Esophagus muscularis mucosa (tissue), 4 donors: ENCODE measurements at places on chromosomes 12 and 14. TPM values are rescaled to one million over a fixed set of nuclear protein-coding genes. Genes with fewer than 3 reads are reported as not detected.

- H3K27me3 ChIP-seq, result peaks cover 13% of the 10 kb centered on the region
- no peaks in the 10 kb centered on the region for H3K4me1 ChIP-seq
- no peak overlapping the region for H3K27ac ChIP-seq
- no peaks in the 10 kb centered on the region for H3K36me3 ChIP-seq
Observed at GRCh38 chr12:126874427-126875026, 1392.4 kb upstream of the TMEM132C start.

Gene ANO4
- not detected for total RNA-seq

- H3K36me3 ChIP-seq, result peaks cover 5% of the 10 kb centered on the region
- no peak overlapping the region for H3K27ac ChIP-seq
- DNase-seq, result no peak
- peaks cover 86% of the 10 kb centered on the region for H3K4me1 ChIP-seq
Observed at GRCh38 chr12:132503618-132504204, 13.8 kb downstream of the FBRSL1 start.

Gene AQP2
- total RNA-seq, result not detected

DNA sequence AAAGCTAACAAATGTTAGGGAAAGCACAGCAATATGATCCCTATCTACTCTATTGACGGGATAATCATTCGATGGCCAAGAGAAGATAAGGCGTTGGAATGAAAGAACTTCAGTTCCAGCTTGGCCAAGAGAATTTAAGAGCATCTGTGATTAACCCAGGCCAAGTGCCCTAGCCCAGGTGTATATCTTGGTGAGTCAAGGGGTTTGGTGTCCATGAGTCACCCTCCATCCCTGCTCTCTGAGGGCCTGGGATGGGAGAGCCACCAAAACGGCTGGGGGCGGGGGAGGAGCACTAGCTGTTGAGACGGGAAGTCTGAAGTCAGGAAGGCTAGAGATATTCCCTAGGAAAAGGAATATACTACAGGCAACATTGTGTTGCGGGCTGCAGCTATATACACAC lies 13.0 kb downstream of the TBPL2 start:
- H3K36me3 ChIP-seq, result no peaks in the 10 kb centered on the region
- no peak overlapping the region for H3K4me3 ChIP-seq
- no peaks in the 10 kb centered on the region for H3K4me1 ChIP-seq
- no peak overlapping the region for H3K27ac ChIP-seq
- no peaks in the 10 kb centered on the region for H3K27me3 ChIP-seq

GRCh38 chr14:59306775-59307174 lies 118.3 kb downstream of the DAAM1 start:
- peak overlapping the region; percentile 60 for H3K27ac ChIP-seq
- H3K4me1 ChIP-seq, result peaks cover 71% of the 10 kb centered on the region
- H3K4me3 ChIP-seq, result no peak overlapping the region
- DNase-seq, result no peak

- no peaks in the 10 kb centered on the region for H3K36me3 ChIP-seq
- no peak overlapping the region for H3K4me3 ChIP-seq
- peaks cover 2% of the 10 kb centered on the region for H3K4me1 ChIP-seq
- no peak for DNase-seq
- no peaks in the 10 kb centered on the region for H3K27me3 ChIP-seq
Observed at GRCh38 chr12:64256166-64256800, 34.2 kb upstream of the KICS2 start.

Gene TSPAN31
- 45.1 TPM for total RNA-seq

DNA sequence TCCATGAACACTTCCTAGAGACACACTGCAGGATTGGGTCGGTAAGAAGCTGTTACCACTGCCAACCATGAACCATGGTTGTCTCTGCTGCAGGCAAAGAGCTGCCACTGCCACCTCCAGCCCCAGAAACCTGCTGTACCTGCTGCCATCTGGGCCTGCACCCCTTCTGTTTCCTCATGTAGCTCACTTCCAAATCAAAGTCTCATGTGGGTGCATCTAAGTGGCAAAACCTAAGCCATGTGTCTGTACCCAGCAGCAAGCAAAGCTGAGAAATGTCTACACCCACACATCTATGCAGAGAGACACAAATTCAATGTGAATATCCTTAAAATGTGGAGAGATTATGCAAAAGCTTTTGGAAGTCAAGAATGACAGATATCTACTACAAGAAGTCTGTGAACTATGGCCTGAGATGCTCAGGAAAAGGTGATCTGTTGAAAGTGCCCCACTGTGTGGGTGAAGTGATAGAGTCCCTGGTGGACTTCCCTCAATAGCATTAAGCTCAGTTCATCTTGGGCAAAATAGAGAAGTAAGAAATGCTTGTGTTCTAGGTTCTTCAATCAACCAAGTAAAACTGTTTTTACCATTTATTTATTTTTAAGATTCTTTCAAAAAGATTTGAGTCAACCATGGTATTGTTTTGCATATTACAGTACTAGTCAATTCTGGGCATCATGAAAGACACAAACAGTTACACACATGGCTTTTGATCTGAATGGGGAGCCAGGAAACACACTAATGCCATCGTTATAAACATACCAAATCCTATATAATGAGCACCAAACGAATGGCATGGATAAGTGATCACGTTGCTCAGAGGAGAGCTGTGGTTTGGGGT lies 64.4 kb downstream of the FOS start:
- no peak overlapping the region for H3K27ac ChIP-seq
- no peaks in the 10 kb centered on the region for H3K36me3 ChIP-seq
- no peak for DNase-seq
- H3K4me3 ChIP-seq, result no peak overlapping the region
- H3K27me3 ChIP-seq, result no peaks in the 10 kb centered on the region

Gene SOX5
- total RNA-seq, result 7.1 TPM

- no peak for DNase-seq
- peak overlapping the region; percentile 57 for H3K27ac ChIP-seq
- peaks cover 64% of the 10 kb centered on the region for H3K4me1 ChIP-seq
Observed at GRCh38 chr14:95507174-95507573, 9.3 kb downstream of the SYNE3 start.

- H3K27ac ChIP-seq, result no peak overlapping the region
- no peaks in the 10 kb centered on the region for H3K36me3 ChIP-seq
- H3K4me3 ChIP-seq, result no peak overlapping the region
- H3K4me1 ChIP-seq, result no peaks in the 10 kb centered on the region
Observed at GRCh38 chr14:56137453-56137807, 19.2 kb downstream of the PELI2 start.

Gene NFKBIA
- 387 TPM for total RNA-seq

- no peak for DNase-seq
- H3K36me3 ChIP-seq, result no peaks in the 10 kb centered on the region
- no peak overlapping the region for H3K4me3 ChIP-seq
- no peak overlapping the region for H3K27ac ChIP-seq
- no peaks in the 10 kb centered on the region for H3K27me3 ChIP-seq
Observed at GRCh38 chr14:105974902-105975301, 448.5 kb downstream of the TMEM121 start.

Gene LRFN5
- 2.5 TPM for total RNA-seq

Gene ALDH2
- total RNA-seq, result 148 TPM

Gene C12orf50
- total RNA-seq, result not detected

Gene SLC7A8
- 19.5 TPM for total RNA-seq

Gene KRT82
- not detected for total RNA-seq

- no peaks in the 10 kb centered on the region for H3K27me3 ChIP-seq
- DNase-seq, result no peak
- peaks cover 7% of the 10 kb centered on the region for H3K4me1 ChIP-seq
Observed at GRCh38 chr12:12017135-12017581, 53.6 kb upstream of the BCL2L14 start.

- H3K4me3 ChIP-seq, result no peak overlapping the region
- H3K27me3 ChIP-seq, result no peaks in the 10 kb centered on the region
- H3K36me3 ChIP-seq, result no peaks in the 10 kb centered on the region
- DNase-seq, result no peak
- H3K27ac ChIP-seq, result no peak overlapping the region
Observed at GRCh38 chr14:89393222-89393745, 23.7 kb downstream of the FOXN3 start.

Gene TAS2R10
- 0.40 TPM for total RNA-seq

- no peak for DNase-seq
- H3K4me1 ChIP-seq, result no peaks in the 10 kb centered on the region
- H3K27ac ChIP-seq, result no peak overlapping the region
- H3K36me3 ChIP-seq, result no peaks in the 10 kb centered on the region
- no peak overlapping the region for H3K4me3 ChIP-seq
Observed at GRCh38 chr14:66174453-66174891, 311.7 kb upstream of the CCDC196 start.

DNA sequence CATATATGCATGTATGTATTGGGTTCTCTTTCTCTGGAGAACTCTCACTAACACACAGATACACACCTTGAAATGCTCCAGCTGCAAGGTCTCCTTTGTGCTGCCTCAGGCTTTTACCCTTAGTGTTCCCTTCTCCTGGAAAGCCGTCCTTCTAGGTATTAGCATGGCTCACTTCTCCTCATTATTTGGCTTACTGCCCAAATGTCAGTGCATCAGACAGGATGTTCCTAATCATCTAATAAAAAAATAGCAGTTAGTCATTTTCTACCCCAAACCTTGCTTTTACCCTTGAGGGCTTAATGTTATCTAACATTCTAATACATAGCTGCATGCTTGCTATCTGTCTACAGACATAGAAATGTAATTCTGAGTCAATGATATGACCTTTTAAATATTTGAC lies 109.0 kb upstream of the SLC16A7 start:
- no peak for DNase-seq
- H3K4me3 ChIP-seq, result no peak overlapping the region
- H3K36me3 ChIP-seq, result no peaks in the 10 kb centered on the region
- H3K27ac ChIP-seq, result no peak overlapping the region
- no peaks in the 10 kb centered on the region for H3K27me3 ChIP-seq

Gene OLR1
- not detected for total RNA-seq

DNA sequence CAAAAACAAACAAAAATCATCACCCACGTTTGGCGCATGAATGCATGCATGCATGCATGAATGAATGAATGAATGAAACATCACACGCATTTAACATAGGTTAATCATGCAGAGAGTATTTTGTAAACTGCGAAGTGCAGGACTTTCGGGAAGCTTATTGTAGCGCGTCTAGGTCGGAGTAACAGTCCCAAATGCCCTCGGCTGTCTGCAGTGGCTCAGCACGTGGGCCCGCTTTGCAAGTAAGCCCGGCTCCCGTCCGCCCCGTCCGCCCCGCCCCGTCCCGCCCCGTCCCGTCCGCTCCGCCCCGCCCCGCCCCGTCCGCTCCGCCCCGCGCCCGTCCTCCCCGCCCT lies 263 bp upstream of the IFT81 start:
- DNase-seq, result no peak
- H3K27ac ChIP-seq, result no peak overlapping the region
- H3K36me3 ChIP-seq, result no peaks in the 10 kb centered on the region
- H3K4me1 ChIP-seq, result peaks cover 40% of the 10 kb centered on the region
- no peaks in the 10 kb centered on the region for H3K27me3 ChIP-seq

Gene DDIT3
- total RNA-seq, result 14.4 TPM

Gene ITGB7
- 1.1 TPM for total RNA-seq

DNA sequence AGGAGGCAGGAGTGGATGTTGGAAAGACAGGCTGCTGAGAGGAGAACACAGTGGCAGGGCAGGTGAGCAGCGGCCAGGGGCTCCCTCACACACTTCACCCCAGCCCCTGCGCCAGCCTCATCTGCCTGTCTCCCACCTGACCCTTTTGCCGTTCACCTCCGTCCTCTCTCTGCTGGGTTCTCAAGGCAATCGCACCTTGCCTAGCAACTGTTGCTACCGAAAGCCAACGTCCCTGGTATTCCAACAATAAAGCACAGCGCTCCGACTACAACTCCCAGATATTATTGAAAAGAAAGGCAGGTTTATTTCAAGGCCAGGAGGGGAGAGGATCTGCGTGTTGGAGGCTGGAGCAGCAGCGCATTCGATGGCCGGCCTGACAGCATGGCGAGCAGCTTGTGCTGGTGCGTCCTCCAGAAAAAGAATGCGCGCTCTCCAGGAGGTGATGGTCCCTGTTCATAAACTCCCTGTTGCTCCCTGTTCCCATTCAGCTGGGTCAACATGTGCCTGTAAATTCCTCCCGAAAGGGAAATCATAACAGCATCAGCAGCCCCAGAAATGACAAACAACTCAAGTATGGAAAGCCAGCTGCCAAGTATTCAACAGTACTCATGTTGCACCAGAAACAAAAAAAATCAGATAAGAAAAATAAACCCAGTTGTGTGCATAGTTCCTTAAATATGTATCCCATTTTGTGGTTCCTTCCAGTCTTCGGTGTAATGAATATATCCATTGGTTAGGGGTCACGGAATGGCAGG lies 153.0 kb upstream of the DIO3 start:
- H3K4me3 ChIP-seq, result no peak overlapping the region
- DNase-seq, result no peak
- no peak overlapping the region for H3K27ac ChIP-seq

Gene PTPRB
- 26.3 TPM for total RNA-seq

GRCh38 chr12:53950789-53951576 lies 3.7 kb upstream of the HOXC12 start:
- H3K27me3 ChIP-seq, result peaks cover 10% of the 10 kb centered on the region
- H3K4me3 ChIP-seq, result no peak overlapping the region
- DNase-seq, result no peak
- no peaks in the 10 kb centered on the region for H3K36me3 ChIP-seq
- H3K27ac ChIP-seq, result no peak overlapping the region

DNA sequence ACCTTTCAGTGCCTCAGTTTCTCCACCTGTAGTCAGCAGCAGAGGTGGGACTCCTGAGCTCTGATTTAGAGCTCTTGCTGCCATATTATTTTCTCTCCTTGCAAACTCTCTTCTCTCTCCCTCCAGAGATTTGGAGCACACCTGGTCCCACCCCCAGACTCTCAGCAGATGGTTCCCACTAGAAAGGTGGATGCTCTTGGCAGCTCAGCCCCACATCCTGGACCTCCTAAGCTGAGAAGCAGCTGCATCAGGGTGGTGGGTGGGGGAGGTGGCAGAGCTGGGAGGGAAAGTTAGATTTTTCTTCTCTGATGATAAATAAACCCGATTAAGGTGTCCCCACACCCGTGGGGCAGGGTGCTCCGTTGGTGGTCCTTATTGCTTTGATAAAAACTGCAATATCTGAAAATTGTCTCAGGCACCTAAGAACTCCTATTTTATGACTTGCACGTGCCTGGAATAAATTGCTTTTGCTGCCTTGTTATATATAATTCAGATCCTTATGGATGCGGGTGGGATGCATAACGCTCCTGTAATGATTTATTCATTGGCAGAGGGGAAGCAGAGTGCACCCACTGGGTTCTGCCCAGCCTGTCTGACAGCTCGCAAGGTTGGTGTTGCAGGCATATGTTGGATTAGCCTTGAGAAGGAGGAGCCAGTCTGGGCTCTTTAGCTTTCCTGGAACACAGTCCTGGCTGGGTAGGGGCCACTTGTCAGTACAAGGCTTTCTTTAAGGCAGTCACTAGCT lies 214.2 kb downstream of the SUDS3 start:
- no peak overlapping the region for H3K4me3 ChIP-seq
- no peak for DNase-seq
- no peaks in the 10 kb centered on the region for H3K27me3 ChIP-seq

GRCh38 chr12:116665666-116666304 lies 72.1 kb downstream of the SPRING1 start:
- H3K27ac ChIP-seq, result no peak overlapping the region
- no peak for DNase-seq
- no peaks in the 10 kb centered on the region for H3K36me3 ChIP-seq
- H3K27me3 ChIP-seq, result no peaks in the 10 kb centered on the region

- H3K27me3 ChIP-seq, result no peaks in the 10 kb centered on the region
- no peak overlapping the region for H3K4me3 ChIP-seq
- H3K4me1 ChIP-seq, result no peaks in the 10 kb centered on the region
- H3K27ac ChIP-seq, result no peak overlapping the region
Observed at GRCh38 chr12:27913999-27914614, 58.4 kb downstream of the PTHLH start.

- no peak overlapping the region for H3K27ac ChIP-seq
- DNase-seq, result no peak
- no peaks in the 10 kb centered on the region for H3K4me1 ChIP-seq
- peaks cover 19% of the 10 kb centered on the region for H3K36me3 ChIP-seq
Observed at GRCh38 chr14:34826661-34827060, 48.5 kb downstream of the BAZ1A start.

Gene TMTC1
- 108 TPM for total RNA-seq
